ENCODE measurements at places on chromosomes 11 and 22. TPM values are rescaled to one million over a fixed set of nuclear protein-coding genes. Genes with fewer than 3 reads are reported as not detected.

- no peak for DNase-seq
Observed at GRCh38 chr11:2569321-2569721, 124.5 kb downstream of the KCNQ1 start.

GRCh38 chr11:66022401-66023185 is 3.7 kb downstream of the CATSPER1 start:
- peak; percentile 67 for DNase-seq

DNA sequence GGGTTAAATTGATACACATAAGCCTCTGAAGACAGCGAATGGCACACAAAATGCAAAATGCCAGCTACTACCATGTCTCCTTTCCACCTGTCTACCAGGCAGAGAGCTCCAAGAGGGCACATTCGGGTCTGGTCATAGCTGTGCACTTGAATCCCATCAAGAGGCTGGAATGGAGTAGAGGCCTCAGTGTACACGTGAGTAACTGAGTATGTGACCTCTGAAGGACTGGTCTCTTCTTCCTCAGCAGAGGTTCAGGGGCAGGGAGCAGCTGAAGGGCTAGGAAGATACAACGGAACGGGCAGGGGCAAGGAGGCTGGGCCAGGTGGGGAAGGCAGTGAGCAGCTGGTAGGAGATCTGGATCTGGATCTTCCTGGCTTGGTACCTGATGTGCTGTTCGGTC is 56.3 kb upstream of the PHOX2A start:
- no peak for DNase-seq

DNA sequence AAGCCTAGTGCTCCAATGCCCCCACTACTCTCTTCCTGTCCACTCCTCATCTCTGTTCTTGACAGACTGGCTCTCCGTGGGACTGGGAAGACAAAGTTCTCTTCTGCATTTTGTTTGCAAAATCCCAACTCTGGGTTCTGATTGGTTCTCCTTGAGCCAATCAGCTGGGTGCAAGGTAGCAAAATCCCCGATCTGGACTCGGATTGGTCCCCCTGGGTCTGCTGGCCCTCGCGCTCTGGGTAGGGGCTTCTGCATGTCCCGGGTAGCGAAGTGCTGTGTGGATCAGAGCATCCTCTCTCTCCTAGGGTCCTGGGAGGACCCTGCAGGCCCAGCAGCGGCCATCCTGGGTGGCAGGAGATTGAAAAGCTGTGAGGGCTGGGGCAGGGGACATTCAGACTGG is 22.3 kb upstream of the A4GALT start:
- no peak for DNase-seq

DNA sequence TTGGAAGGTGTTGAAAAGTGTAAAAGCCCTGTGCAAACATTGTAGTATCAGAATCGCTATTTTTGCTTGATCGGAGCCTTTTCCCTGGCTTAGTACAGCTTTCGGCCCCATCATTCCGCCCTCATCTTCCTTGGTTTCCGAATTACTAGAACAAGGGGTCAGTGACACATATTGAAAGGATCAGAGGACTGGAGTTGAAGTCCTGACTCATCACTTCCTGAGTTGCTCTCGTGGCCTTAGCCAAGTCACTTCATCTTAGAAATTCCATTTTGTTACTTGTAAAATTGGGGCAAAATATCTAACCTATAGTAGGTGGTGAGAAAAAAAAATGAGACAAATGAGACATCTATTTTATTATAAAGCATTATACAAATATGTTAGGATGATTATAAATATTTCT is 375.0 kb downstream of the NTM start:
- peak; percentile 78 for DNase-seq

GRCh38 chr22:41009222-41009948 is 58.2 kb downstream of the RBX1 start:
- no peak for DNase-seq

DNA sequence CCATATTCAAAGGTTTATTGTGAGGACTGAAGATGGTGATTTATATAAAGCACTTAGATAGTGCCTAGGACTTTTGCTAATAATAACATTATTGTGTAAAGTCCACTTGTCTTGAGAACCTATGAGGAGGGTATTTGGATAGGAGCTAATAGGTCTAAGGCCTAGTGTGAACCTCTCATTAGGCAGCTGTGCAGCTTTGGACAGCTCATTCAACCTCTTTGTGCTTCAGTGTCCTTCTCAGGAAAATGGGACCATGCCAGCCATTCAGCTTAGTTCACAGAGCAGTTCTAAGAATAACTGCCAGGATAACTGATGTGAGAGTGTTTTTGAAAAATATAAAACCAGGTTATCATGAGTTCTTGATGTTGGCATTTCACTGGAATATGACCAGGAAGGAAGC is 56.2 kb downstream of the NAV2 start:
- peak; percentile 50 for DNase-seq

GRCh38 chr11:12159351-12160099 is 49.1 kb downstream of the MICAL2 start:
- DNase-seq, result peak; percentile 47

DNA sequence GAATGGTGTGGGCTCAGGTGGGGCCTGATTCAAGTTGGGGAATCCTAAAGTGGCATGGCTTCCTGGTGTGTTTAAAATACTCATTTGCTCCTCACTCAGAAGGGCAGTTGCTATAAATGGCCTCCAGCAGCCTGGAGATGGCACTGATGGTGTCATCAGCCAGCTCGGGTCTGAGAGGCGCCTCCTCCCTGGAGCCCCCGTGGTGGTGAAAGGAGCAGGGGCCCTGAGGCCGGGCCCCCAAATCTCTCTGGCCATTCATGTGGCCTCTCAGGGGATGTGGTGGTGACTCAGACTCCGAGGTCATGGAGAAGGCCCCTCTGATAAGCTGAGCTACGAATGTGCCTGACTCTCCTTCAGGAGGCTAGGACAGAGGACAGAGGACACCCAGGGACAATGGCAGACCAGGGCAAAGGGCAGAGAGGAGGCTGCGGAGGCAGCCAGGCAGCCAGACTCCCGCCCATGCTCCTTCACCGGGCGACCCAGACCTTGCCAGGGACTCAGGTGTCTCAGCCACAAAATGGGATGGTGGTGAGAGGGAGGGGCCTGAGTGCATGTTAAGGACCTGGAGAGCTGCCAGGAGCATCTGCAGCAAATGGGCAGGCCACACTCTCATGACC is 129.2 kb downstream of the CTTN start:
- DNase-seq, result no peak

DNA sequence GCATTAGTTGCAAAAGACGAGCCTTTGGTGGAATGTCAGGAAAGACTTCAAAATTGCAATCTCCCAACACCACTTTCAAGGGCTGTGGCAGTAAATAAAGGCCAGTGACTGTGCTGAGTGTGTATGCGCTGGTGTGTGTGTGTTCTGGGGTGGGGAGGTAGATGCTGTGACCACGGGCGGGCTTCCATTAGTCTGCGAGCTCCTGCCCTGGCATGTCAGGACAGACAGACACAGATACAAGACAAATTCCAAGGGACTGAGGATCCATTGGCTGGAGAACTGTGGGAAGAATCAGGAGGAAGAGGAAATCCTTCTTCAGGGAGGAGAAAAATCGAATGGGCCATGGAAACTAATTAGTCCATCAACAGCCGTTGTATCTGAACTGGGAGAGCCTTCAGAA is 83.6 kb downstream of the FEZ1 start:
- no peak for DNase-seq

DNA sequence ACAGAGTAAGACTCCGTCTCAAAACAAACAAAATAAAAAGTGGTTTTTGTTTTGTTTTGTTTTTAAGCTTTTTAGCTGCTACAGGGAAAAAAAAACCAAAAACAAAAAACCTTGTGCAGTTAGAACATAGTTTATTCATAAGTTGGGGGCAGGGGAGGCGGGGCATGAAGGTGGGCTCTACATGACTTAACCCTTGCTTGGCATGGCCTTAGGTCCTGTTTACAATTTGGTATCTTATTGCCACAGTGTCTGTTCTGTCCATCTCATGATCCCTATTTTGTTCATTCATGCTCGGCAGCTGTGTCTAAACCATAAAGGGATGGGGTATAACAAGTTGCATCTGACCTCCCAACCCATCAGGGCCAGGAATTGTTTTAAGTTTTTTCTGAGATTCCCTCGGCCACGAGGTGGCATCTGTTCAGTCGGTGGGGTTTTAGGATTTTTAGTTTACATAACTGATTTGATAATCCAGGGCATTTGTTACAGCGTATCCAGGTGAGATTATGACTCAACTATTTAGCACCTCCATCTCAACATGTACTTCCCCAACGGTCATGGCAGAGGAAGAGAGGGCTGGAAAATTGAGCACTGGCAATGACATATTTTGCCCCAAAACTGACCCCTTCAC is 6.9 kb downstream of the AP5B1 start:
- DNase-seq, result no peak

- DNase-seq, result no peak
Observed at GRCh38 chr22:46473896-46474557, 63.4 kb downstream of the CELSR1 start.

DNA sequence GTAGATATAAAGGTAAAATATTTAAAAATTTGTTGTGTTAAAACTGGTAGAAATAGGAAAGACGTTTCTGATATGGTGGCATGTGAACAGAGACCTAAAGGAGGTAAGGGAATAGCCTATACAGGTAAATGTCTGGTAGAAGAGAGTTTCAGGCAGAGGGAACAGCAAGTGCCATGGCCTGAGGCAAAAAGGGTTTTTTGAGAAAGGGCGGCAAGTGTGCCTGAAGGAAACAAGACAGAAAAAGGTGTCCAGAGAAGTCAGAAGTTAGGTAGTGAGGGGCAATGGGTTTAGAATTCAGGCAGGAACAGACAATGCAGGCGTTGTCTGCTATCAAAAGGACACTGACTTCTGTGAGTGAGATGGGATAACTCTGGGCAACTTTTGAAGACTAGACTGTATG is 339.7 kb downstream of the DYNC2H1 start:
- no peak for DNase-seq

- DNase-seq, result peak; percentile 9
Observed at GRCh38 chr11:124716591-124716990, 23.2 kb upstream of the NRGN start.

DNA sequence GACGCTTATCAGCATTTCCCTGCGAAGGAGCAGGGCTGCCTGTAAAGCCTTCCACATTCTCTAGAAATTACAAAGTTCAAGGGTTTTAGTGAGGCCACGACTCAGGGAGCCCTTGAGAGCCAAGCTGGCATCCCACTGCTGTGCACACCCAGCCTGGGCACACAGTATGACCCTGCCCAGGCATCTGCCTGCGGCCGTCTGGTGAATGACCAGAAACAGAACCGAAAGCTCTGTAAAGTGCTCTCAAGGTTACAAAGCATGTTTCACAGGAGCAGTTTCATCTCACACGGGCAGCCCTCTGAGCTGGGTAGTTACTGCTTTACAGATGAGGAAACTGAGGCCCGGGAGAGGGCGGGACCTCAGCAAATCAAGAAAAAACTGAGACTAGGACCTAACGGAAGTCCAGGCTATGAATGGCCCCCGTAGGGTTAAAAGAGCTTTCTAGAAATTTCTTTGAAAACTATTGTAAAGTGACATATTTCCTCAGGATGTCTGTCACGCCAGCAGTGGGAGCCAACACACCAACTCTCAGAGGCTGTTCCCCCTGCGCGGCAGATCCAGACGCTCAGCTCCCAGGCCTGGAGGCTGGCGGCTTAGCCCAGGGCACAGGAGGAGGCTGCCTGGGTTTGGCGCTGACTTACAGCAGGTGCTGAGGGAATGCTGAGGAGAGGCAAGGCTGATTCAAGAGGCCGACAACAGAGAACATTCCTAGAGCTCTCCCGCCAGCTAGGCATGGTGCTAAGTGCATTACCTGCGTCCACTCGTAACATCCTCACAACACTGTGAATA is 7.7 kb upstream of the TCF20 start:
- peak; percentile 20 for DNase-seq

- peak; percentile 85 for DNase-seq
Observed at GRCh38 chr11:111949519-111950426, 12.6 kb downstream of the DIXDC1 start.

- DNase-seq, result no peak
Observed at GRCh38 chr22:33789690-33790253, 130.5 kb downstream of the LARGE1 start.

GRCh38 chr11:47179655-47179991 is 2.9 kb upstream of the ARFGAP2 start:
- peak; percentile 52 for DNase-seq

DNA sequence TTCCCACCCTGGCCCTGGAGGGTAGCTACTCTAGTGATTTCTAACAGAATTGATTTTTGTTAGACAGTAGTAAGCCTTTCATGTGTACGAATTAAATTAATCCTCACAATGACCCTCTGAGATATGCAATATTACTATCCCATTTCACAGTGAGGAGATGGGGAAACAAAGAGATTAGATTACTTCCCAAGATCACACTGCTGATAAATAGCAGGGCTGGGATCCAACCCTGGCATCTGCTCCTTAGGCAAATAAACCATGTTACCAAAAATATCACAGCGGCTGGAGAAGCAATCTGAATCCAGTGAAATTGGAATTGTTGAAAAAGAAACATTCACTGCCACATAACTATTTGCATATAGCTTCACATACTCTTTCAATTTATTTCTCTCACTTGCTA is 12.8 kb upstream of the CAVIN3 start:
- no peak for DNase-seq

DNA sequence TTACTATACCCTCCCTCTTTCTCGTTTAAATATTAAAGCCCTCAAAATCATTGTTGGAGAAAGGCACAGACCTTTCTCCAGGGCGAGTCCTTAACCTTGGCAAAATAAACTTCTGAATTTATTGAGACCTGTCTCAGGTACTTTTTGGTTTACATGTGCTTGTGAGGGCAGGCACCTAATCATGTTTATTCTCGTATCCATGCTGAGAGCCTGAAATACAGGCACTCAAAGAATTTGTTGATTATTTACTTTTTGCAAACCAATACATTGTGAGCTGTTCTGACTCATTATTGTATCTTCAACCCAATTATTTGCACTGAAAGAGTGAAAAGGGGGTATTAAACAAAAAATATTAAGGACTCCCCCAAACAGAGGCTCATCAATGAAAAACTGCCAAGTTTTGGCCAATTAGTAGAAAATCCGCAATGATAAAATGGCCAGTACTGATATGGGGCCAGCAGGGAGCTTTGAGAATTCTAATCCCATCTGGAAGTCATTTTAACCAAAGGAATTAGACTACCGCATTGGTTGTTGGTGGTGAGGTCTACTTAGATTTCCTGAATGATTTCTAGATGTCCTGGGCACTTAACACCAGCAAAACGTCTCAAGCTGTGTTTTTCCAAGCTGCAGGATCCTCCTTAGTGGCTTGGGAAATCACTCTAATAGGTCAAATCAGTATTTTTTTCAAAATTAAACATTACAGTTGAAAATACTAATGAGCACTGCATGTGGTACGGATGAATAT is 157.3 kb downstream of the SWAP70 start:
- no peak for DNase-seq

GRCh38 chr22:27686534-27686933 is 115.0 kb downstream of the MN1 start:
- DNase-seq, result peak; percentile 87

- DNase-seq, result no peak
Observed at GRCh38 chr11:33320814-33321330, 63.7 kb downstream of the HIPK3 start.

The SPCS2 gene
- total RNA-seq, result 140 TPM

The UPB1 gene
- 0.30 TPM for total RNA-seq

The PRR33 gene
- not detected for total RNA-seq

The MUC2 gene
- not detected for total RNA-seq

The ACO2 gene
- total RNA-seq, result 79.1 TPM

The TUB gene
- 3.9 TPM for total RNA-seq

The DEPDC7 gene
- total RNA-seq, result not detected

The OR10D3 gene
- not detected for total RNA-seq

Data from endothelial cell of umbilical vein (primary cell).